ENCODE measurements at places on chromosomes 16 and 17. TPM values are rescaled to one million over a fixed set of nuclear protein-coding genes. Genes with fewer than 3 reads are reported as not detected.

DNA sequence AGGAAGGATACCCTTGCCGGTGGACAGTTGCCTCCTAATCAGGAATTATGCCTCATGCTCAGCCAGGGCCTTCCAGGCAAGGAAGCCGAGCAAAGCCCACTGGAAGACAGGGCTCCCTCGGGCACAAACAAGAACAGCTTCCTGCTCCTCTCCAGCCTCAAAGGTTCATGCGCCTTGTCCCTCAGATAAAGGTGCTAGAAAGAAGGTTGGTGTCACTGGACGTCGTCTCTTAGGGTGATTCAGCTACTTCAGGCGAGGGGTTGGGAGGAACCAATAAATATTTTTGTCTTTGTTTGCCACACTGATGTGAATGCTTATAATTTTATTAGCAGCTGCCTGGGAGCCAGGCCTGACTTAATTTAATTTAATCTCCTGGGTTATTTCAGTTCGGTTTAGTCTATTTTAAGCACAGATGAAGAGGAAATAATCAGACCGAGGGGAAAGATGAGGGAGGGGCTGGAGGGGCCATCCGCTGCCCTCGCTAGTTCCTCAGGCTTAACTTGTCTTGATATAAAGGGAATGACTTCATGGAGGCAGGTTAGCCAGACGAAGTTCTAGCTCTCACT lies 171.8 kb upstream of the CACNG5 start:
- no peak for DNase-seq

Gene PIMREG
- polyA plus RNA-seq, result not detected

GRCh38 chr17:76080768-76081287 lies 1.8 kb downstream of the ZACN start:
- no peak for DNase-seq

DNA sequence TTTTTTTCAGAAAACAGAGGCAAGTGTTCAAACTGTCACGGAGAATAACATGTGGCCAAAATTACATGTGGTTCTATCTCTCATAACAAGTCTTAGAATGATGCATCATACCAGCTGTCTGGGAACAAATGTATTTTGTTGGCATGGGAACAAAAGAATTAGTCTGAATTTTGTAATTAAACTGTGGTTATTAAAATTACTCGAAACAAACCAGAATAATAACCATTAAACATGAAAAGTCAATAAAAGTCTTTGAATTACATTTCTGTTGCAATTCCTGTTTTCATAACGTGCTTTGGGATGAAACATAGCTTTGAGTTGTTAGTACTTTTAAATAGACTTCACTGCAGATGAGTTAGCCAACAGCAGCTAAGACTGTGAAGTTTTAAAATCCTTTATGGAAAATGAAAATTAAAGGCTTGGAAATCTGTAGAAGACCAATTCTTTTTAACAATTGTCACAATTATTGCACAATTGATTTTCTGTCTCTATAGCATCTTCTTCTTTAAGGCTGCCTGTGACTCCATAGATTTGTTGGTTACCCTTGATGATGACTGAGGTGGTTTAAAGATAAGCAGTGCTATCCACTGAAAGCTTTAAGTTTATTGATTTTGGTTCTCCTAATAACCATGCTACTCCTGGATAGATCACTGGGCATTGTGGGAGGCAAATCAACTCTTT lies 117.9 kb upstream of the AXIN2 start:
- no peak for DNase-seq

DNA sequence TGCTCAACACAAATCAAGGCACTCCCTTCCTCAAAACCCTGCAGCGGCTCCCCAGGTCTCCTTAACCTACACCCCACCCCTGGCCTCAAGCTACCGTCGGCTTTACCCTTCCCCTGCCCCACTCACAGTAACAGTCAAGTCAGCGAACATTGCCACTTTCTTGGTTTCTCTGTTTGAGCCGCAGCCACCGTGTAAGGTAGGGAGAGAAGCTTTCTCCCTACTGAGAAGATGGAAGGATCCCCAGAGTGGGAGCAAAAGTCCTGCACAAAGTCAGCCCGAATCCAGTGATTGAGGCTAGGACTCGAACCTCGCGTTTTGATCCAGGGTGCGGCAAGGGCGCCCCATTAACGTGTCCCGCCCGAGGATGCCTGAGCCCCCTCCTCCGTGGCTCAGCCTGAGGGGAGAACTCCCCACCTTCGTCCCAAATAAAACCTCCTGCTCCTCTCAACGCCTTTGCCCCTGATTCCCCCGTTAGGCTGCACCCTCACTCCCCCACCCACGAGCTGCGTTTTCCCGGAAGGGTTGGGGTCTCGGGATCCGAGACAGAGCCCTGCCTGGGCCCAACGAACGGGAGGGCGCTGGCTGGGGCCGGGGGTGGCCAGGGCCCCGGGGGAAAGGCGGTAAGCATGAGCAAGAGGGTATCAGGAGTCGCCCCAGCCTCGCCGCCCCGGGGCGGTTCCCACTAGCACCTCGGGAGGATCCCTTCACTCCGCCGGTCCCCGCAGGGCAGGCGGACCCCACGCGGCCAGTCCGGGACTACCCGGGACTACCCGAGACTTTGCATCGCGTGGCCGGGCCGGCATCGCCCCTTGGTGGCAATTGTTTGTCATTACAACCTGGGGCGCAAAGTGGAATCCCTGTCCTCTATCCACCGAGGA lies 9.9 kb upstream of the NAGS start:
- peak; percentile 52 for DNase-seq

DNA sequence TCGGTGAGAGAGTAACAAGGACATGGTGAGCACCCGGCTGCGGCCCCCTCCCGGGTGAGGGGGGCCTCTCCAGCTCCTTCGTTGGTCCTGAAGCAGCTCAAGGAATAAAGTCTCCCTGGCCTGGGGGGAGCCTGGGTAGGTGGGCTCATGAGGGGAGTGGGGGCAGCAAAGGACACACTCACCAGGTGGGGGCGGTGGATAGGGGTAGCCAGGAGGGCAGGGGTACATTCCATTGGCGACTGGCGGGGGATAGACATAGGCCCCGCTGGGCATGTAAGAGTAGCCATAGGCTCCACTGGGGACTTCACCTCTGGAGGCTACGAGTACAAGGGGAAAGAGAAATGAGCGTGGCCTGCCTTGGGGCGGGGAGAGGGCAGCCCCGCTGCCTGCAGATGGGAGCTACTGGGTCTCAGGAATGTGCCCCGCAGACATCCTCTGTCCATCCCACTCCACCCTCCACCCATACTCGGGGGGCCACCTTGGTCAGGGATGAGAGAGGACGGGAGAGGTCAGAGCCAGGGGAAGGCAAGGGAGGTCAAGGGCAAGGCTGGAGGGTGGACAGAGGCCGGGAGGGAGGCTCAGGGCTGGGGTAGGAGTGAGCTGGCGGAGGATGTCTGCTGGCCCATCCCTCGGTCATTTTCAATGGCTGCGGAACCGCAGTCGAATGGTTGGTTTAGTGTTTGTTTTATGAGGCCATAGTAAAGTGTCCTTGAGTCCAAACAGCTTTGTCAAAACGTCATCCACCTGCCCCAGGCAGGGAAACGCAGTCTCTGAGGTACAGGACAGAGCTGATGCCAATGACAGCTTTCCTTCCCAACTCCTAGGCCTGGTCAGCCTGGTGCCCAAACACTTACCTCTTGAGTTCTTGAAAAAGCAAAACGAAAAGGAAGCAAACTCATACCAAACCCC lies 3.7 kb upstream of the UNC13D start:
- no peak for DNase-seq

DNA sequence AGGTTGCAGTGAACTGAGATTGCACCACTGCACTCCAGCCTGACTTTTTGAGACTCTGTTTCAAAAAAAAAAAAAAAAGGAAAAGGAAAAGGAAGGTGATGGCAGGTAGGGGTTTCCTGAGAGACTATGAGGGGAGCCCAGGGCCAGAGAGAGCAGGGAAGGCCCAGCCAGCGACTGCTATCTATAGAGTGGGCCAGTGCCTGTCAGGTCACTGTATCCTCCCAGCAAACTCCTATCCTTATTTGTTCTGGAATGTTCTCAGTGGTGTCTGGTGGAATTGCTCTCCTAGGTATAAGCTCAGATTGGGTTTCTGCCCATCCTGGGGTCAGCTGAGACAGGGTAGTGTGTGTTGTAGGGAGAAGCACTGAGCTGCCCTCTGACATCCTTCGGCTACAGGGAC lies 14.9 kb upstream of the TMEM11 start:
- no peak for DNase-seq

DNA sequence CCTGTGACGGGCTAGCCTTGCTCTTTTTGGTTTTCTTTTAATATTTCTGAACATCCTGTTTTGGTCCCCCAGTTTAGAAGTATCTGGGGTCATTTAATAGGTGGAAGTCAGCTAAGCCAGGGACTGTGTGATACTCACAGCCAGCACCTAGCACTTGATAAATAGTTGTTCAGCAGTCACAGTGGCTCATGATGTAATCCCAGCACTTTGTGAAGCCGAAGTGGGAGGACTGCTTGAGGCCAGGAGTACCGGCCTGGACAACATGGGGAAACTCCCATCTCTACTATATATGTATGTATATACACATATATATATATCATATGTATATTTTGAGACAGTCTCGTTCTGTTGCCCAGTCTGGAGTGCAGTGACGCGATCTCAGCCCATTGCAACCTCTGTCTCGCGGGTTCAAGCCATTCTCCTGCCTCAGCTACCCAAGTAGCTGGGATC lies 1.8 kb upstream of the ZNRF1 start:
- no peak for DNase-seq

Gene EARS2
- polyA plus RNA-seq, result 6.1 TPM

DNA sequence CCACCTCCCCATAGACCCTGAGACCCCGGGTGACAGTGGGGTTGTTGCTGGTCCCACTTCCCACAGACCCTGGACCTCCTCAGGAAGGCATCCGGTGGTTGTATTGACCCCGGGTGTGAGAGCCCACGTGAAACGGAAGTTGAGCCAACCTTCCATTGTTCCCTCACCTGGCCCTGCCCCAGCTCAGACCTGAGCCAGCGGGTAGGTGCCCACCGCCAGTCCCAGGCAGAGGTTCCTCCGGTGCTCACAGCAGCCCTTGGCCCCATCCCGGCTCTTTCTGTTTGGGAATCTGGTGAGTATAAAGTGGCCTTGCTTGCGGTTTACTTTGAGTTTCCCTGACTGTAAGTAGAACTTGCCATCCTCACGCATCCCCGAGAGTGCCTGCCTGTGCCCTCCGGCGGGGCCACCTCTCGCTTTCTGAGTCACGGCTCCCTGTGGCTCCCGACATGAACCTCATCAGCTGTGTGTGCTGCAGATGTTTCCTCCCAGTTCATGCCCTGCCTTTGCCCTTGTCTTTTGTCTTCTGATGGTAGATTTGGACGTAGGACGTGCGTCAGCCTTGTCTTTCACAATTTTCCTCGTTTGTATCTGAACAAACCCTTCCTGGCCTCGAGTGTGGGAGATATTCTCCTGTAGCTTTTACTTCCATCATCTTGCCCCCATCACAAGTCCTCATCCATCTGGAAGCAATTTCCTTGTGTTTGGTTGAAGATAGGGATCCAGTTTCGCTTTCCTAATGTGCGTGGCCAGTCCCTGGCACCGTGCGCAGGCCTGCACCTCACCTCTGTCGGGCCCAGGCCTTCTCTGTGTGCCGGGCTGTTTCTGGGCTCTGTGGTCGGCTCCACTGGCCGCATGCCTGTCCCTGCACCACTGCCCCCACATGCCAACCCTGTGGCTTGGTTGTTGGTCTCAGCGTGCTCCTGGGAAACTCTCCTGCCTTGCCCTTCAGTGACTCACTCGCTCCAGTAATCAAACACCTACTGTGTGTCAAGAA lies 76.0 kb downstream of the METRNL start:
- peak; percentile 93 for DNase-seq

Gene CD300LB
- 102 TPM for polyA plus RNA-seq

GRCh38 chr17:40341808-40342503 lies 22.6 kb downstream of the GJD3 start:
- DNase-seq, result peak; percentile 76

- DNase-seq, result no peak
Measured at GRCh38 chr16:30186444-30186781, 3.0 kb downstream of the CORO1A start.

Gene HEATR9
- not detected for polyA plus RNA-seq

DNA sequence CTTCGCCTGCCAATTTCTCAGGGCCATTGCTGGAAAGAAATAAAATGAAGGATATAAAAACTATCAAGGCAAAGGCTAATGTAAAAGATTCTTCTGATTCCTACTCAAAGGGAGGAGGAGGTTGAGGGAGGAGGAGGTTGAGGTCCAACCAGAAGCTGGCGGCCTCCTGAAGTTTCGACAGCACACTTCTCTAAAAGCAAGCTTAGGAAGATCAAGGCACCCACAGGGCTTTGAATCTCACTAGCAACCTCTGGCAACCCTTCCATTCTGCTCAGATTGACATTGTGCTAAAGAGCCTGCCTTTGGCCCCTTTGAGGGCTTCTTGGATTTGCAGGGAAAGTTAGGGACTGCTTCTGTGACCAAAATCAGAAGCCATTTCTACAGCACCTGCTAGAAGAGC lies 81.5 kb upstream of the TNRC6C start:
- DNase-seq, result peak; percentile 42

GRCh38 chr17:65438708-65439294 lies 122.6 kb downstream of the AXIN2 start:
- DNase-seq, result no peak

GRCh38 chr17:36036235-36036634 lies 18.5 kb upstream of the CCL23 start:
- peak; percentile 63 for DNase-seq

- no peak for DNase-seq
Measured at GRCh38 chr17:16923904-16924695, 47.8 kb downstream of the TNFRSF13B start.

GRCh38 chr16:10754941-10755340 lies 11.3 kb downstream of the NUBP1 start:
- peak; percentile 67 for DNase-seq

Gene IQCK
- 0.52 TPM for polyA plus RNA-seq

GRCh38 chr16:61131447-61131846 lies 904.8 kb downstream of the CDH8 start:
- no peak for DNase-seq

GRCh38 chr17:55237268-55237667 lies 27.5 kb upstream of the HLF start:
- peak; percentile 2 for DNase-seq

DNA sequence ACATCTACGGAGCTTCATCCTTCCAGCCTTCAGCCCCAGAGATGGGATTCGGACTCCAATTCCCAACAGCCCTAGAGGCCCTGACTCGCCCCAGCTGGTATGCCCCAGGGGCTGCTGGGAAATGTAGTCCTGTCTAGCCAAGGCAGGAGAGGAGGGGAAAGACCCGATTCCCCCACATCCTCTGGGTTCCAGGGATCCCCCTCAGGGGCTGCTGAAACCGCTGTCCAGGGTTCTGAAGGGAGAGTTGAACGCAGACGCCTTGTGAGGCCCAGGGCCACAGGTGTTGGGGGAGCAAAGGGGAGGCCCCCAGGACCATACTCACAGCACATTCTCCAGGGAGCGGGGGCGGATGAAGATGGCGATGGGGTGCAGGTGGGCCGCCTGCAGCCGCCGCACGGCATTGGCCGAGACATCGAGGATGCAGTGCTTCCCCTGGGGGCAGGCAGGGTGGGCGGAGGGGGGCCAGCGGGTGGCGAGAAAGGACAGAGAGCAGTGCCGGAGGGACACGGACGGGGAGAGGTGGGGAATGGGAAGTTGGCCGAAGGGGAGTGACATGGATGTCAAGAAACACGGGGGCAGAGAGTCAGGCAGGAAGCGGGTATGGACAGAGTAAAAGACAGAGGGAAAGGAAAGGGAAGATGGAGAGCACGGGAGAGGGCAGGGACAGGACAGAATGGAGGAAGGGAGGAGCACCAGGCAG lies 12.6 kb upstream of the ASGR1 start:
- no peak for DNase-seq
